ENCODE measurements at places on chromosomes 2 and 18.

DNA sequence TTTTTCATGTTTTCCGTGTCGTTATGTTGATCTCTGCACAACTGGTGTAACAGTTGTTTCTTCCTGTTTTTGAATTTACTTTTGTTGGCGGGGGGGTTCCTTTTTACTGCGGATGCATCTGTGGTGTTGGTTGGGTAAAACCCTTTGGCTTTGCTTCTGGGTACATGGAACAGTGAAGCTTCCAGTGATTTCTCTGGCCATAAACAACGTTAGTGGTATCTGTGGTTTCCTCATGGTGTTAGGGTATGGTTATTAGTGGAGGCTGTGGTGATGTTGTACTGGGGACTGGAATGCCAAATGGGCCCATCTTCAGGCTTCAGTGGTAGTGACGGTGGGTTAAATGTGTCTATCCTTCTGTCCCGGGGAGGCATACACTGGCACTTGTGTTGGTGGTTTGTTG lies 285.4 kb upstream of the ZNF804A start:
- DNase-seq, result no peak

DNA sequence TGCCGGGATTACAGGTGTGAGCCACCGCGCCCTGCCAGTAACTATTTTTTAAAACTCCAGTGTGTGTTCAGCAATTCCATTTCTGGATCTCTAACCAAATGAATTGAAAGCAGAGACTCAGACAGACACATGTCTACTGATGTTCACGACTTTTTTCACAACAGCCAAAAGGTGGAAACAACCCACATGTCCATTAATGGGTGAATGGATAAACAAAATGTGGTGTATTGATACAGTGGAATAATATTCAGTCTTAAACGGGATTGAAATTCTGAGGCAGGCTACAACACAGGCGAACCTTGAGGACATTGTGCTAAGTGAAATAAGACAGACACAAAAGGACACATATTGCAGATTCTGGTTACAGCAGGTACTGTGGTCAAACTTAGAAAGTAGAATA lies 55.0 kb downstream of the DDX1 start:
- no peak for DNase-seq

- DNase-seq, result no peak
Observed at GRCh38 chr2:75155115-75155514, 44.2 kb downstream of the TACR1 start.

- DNase-seq, result no peak
Observed at GRCh38 chr18:63363951-63364350, 3.1 kb downstream of the KDSR start.

DNA sequence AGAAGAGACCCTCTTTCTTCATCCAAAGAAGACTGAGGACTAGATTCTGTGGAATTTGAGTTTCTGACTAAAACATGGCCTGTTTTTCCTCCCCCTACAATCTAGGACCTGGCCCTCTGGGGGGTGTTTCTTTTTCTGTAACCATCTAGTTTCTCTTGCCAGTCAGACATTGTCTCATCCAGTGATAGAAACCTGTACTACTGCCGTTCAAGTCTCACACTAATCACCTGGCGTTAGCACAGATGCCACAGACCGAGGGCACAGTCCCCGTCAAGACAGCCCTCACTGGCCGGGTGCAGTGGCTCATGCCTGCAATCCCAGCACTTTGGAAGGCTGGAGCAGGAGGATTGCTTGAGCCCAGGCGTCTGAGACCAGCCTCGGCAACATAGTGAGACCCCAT lies 126.9 kb upstream of the NDUFV2 start:
- no peak for DNase-seq

- no peak for DNase-seq
Observed at GRCh38 chr2:222193328-222193983, 105.3 kb downstream of the PAX3 start.

- no peak for DNase-seq
Observed at GRCh38 chr2:58291726-58292438, 50.8 kb upstream of the FANCL start.

DNA sequence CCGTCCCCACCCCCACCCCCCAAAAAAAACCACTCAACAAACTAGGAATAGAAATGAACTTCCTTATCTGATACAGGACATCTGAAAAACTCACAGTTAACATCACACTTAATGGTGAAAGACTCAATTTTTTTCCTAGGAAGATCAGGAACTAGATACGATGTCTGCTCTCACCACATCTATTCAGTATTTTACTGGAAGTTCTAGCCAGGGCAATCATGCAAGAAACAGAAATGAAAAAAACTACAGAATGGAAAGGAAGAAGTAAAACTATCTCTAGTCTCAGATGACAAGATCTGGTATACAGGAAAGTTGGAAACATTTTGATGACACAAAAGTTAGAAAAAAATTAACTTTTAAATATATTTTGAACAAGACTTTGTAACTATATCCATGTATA lies 114.4 kb upstream of the FZD5 start:
- DNase-seq, result no peak

Measured in psoas muscle (tissue), 8 donors.